IMR-90 (cell line): ENCODE measurements at places on chromosomes 4 and X. TPM values are rescaled to one million over a fixed set of nuclear protein-coding genes. Genes with fewer than 3 reads are reported as not detected.

Gene PAGE2B
- polyA plus RNA-seq = not detected in 2 replicates

DNA sequence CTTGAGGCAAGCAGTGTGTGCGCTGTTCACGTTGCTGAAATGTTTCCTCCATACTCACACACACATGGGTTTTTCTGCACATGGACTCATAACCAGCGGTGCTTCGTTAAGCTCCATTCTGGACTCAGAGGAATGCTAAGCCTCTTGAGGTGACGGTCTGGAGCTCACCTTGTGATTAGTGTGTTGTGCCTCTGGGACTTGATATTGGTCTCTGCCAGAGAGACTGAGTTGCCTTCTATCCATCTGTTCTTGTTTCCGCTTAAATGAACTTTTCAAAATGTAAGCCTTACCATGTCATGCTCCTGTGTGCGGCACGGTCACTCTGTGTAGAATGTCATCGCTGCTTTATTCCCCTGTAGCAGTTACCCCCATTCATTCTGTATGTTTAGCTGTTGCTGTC, 42.5 kb downstream of the ADD1 start:
- peaks cover 6% of the 10 kb centered on the region for H3K4me1 ChIP-seq
- H3K4me3 ChIP-seq = no peak overlapping the region
- H3K27me3 ChIP-seq = no peaks in the 10 kb centered on the region
- peaks cover 25% of the 10 kb centered on the region for H3K36me3 ChIP-seq
- no peak for DNase-seq
- no peak overlapping the region for H3K27ac ChIP-seq

DNA sequence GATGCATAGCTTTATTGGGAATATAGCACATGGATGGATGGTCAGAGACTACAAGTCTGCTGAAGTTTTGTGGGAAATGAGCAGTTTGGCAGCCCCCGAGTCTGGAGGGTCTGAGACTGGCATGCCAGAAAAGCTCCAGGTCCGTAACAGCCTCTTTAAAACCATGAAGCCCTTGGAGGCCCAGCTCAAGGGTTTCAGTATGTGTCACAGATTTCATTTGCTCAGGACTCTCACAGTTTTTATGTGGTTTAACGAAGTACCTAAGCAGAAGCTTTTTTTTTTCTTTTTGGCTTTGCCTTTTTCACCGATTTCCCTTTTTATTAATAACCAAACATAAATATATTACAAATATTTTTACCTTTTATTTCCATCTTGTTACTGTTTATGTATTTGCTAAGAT, 30.6 kb upstream of the TMEM184C start:
- H3K36me3 ChIP-seq = no peaks in the 10 kb centered on the region
- DNase-seq = no peak
- H3K27ac ChIP-seq = no peak overlapping the region
- H3K27me3 ChIP-seq = no peaks in the 10 kb centered on the region
- H3K4me3 ChIP-seq = no peak overlapping the region
- H3K4me1 ChIP-seq = peaks cover 13% of the 10 kb centered on the region

DNA sequence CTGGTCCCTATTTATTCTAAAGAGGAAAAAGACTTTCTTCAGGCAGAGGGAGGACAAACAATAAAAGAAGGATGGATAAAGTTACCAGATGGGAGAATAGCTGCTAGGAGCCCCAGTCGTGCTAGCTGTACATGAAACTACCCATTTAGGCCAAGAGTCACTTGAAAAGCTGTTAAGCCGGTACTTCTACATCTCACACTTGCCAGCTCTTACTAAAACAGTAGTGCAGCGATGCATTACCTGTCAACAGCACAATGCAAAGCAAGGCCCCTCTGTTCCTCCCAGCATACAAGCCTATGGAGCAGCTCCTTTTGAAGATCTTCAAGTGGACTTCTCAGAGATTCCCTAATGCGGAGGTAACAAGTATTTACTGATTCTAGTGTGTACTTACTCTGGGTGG, 1138.8 kb downstream of the ARAP2 start:
- H3K4me3 ChIP-seq = no peak overlapping the region
- no peaks in the 10 kb centered on the region for H3K4me1 ChIP-seq
- H3K36me3 ChIP-seq = no peaks in the 10 kb centered on the region
- no peaks in the 10 kb centered on the region for H3K27me3 ChIP-seq
- H3K27ac ChIP-seq = no peak overlapping the region

- H3K4me1 ChIP-seq = no peaks in the 10 kb centered on the region
- no peak for DNase-seq
- no peaks in the 10 kb centered on the region for H3K36me3 ChIP-seq
These were observed 134.1 kb upstream of the ARHGEF9 start for GRCh38 chrX:63919081-63919480.

Gene DMP1
- polyA plus RNA-seq = not detected in 2 replicates

GRCh38 chr4:125787707-125788106, 473.0 kb downstream of the FAT4 start:
- H3K27ac ChIP-seq = no peak overlapping the region
- H3K4me3 ChIP-seq = no peak overlapping the region
- no peaks in the 10 kb centered on the region for H3K4me1 ChIP-seq

Gene COX7B2
- polyA plus RNA-seq = not detected in 2 replicates

DNA sequence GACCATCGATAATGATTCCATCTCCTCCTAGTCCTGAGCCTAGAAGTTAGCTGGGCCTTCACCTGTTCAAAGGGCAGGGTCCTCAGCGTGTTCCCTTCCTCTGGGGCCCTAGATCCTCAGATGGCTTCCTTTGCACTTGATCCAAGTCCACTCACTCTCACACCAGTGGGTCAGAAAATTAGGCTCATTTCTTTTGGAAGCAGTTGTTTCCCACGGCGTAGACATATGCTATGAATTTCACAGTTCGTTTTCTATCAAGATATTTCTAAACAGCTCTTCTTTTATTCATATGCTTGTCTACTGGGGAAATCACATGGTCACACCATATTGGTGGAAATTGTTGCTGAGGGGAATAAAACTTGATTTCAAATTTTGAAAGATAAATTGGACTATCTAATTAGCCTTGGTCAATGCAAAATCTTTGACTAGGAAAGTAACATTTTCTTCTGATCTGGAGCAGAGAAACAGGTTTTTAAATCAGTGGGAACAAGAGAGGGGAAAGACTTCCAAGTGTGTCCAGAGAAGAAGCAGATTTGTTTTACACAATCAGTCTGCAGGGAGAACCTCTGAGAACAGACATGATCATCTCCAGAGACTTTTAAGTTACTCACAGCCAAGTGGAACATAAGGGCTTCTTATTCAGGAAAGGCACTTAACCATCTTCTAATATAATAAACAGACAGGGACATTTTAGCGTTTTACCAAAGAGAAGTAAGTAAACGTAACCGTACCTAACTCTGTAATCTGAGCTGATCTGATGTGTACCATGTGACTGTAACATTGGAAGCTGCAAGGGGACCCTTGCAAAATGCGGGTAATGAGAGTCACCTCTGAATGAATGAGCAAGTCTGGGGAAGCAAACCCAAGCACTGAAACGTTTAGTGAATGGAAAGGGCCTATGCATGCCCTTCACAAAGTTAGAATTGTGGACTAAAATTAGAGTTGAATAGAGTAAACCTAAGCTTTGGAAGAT, 455.7 kb upstream of the FAT1 start:
- no peak overlapping the region for H3K4me3 ChIP-seq
- no peaks in the 10 kb centered on the region for H3K36me3 ChIP-seq
- peaks cover 6% of the 10 kb centered on the region for H3K4me1 ChIP-seq
- H3K27me3 ChIP-seq = no peaks in the 10 kb centered on the region
- DNase-seq = peak; percentile 6

DNA sequence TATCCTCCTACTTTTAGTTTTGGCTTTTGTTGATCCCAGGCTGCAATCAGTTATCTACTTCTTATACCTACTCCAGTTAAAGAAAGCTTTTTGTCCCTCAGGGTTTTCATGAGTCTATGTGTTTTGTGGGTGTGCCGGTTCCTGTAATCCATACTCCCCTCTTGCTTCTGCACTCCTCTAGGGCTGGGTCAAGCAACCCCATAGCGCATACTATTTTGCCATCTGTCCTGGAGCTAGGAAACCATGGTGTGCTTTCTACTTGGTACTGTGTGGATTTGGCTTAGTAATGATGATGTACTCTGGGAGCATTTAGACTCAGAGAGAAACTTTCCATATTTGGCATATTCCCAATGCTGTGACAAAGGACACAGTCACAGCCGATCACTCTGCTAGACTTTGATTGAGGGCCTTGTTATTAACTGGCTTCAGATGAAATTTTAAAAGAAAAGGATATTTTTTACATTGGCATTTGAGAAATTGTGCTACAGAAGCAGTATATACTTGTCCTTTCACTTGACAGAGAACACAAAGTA, 86.1 kb upstream of the GRXCR1 start:
- H3K36me3 ChIP-seq = no peaks in the 10 kb centered on the region
- H3K4me1 ChIP-seq = no peaks in the 10 kb centered on the region
- no peak overlapping the region for H3K4me3 ChIP-seq
- H3K27me3 ChIP-seq = no peaks in the 10 kb centered on the region
- H3K27ac ChIP-seq = no peak overlapping the region

- no peaks in the 10 kb centered on the region for H3K27me3 ChIP-seq
- no peaks in the 10 kb centered on the region for H3K4me1 ChIP-seq
- no peak overlapping the region for H3K27ac ChIP-seq
These were observed 33.9 kb upstream of the ADGRG2 start for GRCh38 chrX:19156186-19156585.

DNA sequence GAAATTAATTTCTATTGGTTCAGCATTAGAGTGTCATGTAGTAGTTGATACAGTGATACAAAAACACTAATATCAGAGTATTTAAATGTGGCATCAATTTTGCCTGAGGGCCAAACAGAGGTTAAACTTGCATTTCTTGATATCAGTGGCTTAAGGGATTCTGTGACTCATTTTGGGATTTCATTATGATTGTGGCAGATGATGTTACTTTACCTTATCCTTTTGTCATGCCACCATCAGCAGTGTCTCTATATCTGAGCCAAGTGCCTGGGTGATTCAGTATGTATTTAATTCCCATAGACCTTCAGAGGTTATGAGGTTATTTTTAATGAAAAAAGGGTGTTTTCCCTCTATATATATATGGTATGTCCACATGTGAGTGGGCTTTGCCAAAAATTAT, 582.9 kb downstream of the ADGRL3 start:
- H3K27me3 ChIP-seq = no peaks in the 10 kb centered on the region
- H3K27ac ChIP-seq = no peak overlapping the region
- no peaks in the 10 kb centered on the region for H3K4me1 ChIP-seq

DNA sequence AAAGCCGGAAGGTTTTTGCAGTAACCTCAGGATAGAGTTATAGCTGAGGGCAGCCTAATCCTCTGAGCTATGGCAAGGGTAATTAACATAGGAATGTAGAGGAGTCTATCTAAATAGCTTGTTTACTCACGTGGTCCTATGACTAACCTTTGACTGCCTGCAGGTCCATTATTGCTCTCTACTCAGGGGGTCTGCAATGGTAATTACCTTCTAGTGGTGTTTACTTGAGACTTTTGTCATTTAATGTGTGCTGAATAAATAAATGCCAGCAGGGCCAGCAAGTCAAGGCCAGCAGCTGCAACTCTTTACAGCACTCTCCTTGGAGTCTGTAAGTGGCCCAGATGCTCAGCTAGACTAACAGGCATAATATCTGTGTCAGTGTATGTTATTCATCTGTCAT, 212.7 kb upstream of the FMR1 start:
- H3K4me3 ChIP-seq = no peak overlapping the region
- H3K27me3 ChIP-seq = no peaks in the 10 kb centered on the region
- no peak overlapping the region for H3K27ac ChIP-seq
- H3K4me1 ChIP-seq = no peaks in the 10 kb centered on the region
- H3K36me3 ChIP-seq = no peaks in the 10 kb centered on the region

- no peak overlapping the region for H3K27ac ChIP-seq
- H3K27me3 ChIP-seq = no peaks in the 10 kb centered on the region
- H3K4me3 ChIP-seq = no peak overlapping the region
- H3K4me1 ChIP-seq = no peaks in the 10 kb centered on the region
- no peak for DNase-seq
These were observed 3.8 kb downstream of the GALNTL6 start for GRCh38 chr4:171817026-171817425.

GRCh38 chrX:24996096-24996709, 19.6 kb downstream of the ARX start:
- no peaks in the 10 kb centered on the region for H3K36me3 ChIP-seq
- H3K27me3 ChIP-seq = peaks cover 1% of the 10 kb centered on the region; the same call in 1 of the 2 replicates
- no peak overlapping the region for H3K27ac ChIP-seq
- no peak for DNase-seq
- H3K4me1 ChIP-seq = no peaks in the 10 kb centered on the region
- H3K4me3 ChIP-seq = no peak overlapping the region
